G401 (cell line): ENCODE measurements at places on chromosomes 12 and 14.

GRCh38 chr12:52352951-52353350 lies 14.3 kb downstream of the KRT85 start:
- no peak for DNase-seq

GRCh38 chr12:46524778-46525177 lies 152.2 kb upstream of the SLC38A2 start:
- no peak for DNase-seq

GRCh38 chr12:106082216-106083175 lies 56.3 kb downstream of the NUAK1 start:
- no peak for DNase-seq

DNA sequence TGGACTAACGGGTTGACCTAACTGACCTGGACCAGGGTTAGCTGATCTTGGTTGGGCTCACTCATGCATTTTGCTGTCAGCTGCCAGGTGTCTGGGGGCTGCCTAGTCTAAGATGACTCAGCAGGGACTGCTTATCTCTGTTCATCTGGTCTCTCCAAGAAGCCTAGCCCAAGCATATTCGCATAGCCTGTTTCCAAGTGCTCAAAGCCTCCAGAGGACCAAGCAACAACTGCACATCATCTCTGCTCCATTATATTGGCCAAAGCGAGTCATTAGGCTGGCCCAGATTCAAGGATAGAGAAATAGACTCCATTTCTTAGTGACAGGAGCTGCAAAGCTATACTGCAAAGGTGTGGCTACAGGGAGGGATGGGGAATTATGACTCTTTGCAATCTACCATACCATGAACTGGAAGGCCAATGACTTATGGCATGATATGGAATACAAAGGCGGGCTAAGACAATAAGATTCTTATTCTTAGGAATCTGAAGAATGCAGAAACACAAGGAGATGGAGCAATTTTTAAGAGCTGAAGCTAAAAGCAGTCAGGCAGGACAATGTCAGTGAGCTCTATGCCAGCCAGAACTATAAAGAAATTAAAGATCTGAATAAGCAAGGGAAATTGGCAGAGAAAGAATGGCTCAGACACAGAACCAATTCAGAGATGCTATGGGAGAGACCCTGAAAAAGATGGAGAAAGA lies 194.6 kb upstream of the FSCB start:
- DNase-seq = no peak

DNA sequence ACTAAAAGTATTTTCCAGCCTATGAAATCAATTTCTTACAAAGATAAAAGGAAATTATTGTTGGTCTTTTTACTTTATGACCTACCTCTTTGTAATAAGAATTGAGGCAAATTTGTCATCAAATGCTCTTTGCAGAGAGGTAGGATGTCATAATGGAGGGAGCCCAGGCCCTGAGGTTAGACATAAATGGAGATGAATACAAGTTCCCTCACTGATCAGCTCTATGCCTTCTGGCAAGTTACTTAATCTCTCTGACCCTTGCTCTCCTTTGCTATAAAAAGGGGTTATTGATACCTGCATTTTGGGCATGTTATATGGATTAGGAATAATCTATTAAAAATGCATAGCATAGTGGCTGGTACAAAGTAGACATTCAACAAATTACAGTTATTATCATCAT lies 146.9 kb upstream of the KRR1 start:
- DNase-seq = no peak

DNA sequence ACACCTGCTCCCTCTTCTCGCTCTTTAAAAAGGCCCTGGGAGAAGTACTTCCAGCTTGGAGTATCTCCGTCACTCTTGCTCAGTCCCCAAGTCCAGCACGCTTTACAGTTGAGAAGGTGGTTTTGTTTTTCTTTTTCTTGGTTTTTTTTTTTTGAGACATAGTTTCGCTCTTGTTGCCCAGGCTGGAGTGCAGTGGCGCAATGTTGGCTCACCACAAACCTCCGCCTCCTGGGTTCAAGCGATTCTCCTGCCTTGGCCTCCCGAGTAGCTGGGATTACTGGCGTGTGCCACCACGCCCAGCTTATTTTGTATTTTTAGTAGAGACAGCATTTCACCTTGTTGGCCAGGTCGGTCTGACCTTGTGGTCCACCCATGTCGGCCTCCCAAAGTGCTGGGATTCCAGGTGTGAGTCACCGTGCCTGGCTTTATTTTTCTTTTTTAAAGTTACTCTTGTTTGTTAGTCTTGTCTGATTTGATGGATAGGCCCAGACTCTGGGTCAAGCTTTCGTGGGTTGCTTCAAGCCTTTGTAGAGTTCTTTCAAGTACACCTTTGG lies 1.9 kb downstream of the TDRD9 start:
- DNase-seq = no peak

DNA sequence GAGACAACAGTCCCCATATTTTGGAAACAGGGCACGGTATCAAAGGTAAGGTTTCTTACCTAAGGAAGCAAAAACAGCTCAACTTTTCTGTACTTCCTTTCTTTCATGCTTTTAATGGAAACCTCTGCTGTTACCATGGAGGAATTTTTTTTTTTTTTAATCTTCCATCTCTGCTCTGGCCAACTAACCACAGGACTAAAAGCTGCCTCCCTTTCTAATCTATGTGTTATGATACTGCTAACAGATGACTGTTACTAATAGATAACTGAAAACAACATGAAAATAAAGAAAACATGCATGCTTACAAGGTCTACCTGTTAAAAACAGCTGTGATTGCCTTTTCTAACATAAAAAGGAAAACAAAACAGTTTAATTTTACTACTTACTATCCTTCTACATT lies 168.4 kb downstream of the SOX5 start:
- DNase-seq = no peak

DNA sequence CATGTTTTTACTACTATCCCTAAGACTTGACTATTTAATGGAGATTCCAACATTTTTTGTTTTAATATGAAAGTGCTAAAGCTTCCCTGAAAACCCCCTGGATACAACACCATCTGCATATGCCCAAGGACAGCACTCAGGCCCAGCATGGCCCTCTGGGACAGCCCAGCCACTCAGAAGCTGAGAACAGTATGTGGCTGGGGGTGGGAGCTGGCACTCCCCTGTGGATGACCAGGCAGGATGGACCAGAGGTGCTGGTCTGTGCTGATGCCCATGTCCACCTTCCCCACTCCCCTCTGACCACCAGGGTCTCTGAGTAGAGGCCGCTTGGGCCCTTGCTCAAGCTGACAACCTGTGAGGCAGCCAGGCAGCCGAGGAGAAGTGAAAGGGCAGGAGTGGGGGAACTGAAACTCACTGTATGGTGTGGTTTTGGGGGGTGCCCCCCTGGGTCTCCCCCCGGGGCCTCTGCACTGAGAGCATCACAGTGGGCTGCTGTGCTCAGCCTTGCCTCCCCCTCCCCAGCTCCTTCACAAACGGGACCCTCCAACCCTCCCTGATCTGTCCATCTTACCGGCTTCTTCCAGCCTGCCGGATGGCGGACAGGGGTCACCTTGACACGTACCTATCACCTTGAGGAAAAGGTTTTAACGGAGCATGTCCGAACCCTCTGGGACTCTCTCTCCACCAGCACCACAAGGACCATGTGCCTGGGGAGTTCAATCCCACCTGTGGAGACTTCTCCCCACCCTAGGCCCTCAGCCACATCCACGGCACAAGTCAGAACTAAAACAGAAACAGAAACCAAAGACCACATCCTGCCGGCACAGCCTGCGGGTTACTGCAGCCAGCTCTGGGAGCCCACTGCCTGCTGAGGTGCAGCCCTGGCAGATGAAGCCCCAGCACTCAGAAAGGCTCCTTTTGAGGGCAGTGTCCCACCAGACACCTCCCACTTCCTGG lies at the start of gene TMEM229B:
TMEM229B (minus strand) TSS at position 785 of the 957 bp plus-strand sequence. CDS start 14,798 bp downstream, outside the sequence.
- DNase-seq = no peak

DNA sequence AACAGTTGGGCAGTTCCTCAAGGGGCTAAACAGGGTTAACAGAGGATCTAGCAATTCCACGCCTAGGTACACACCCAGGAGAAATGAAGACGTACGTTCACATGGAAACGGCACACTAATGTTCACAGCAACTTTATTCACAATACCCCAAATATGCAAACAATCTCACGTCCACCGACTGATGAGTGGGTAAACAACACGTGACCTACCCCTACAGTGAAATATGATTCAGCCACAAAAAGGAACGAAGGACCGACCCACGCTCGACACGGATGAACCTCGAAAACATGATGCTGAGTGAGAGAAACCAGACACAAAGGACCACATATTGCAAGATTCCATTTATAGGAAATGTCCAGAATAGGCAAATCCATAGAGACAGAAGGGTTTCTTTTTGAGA lies 112.7 kb downstream of the NCOR2 start:
- DNase-seq = no peak

DNA sequence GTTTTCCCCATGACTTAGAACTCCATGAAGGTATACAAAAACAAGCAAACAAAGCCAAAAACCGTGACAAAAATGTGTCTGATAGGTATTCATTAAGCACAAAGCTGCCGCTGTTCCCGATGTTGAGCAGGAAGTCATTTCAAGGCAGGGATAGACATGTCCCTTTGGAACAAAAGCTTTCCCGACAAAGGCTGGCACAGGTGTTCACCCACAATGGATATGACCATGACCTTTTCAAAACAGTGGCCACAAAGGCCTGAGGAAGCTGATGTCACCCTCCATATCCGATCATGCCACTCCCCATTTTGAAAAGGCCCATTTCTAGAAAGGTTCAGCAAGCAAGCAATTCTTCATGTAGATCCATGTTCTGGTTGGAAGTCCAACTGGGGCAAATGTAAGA lies 279.1 kb downstream of the BTG1 start:
- DNase-seq = no peak

DNA sequence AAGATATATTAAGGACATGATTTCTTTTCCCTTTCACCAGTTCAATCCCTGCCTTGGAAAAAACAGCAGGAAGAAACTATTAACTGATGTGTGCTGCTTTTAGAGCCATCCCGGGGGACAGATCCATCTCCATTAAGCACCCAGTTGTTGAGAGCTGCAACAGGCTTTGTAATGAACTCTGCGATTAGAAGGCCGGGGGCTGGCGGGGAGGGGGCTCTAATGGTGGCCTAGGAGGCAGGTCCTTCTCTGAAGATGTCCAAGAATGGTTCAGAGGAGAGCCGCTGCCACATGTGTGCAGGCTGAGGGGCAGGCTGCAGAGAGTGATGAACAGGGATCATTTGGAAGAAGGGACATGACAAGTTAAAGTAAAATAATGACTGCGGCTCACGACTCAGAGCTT lies 67.8 kb downstream of the GALNT8 start:
- DNase-seq = no peak

- no peak for DNase-seq
These were observed 27.9 kb downstream of the HSP90AA1 start for GRCh38 chr14:102058961-102059360.

DNA sequence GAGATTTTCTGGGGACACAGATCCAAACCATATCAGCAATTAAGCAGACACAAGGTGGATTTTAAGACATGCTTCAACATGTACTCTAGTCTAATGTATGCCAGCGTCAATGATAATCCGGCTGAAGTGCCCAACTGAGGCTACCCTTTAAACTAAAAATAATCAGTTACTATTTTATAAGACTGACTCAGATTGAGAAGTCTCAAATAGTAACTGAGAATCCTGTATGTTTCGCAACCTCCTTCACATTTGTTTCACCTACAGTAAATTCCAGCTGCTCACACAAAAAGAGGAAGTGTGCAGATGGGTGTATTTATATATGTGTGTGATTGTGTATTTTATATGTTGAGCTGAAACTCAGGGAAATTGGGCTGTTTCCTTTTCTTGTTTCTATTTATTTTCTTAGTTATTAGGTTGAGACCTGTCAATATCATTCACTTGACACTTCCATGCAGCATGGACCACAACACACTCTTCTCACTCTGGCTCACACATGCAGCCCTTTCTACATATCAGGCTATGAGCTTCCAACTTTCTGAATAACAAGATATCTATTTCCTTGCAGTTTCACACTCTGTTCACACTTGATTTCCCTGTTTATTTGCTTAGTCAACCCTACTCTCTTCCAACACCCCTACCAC lies 1224.9 kb upstream of the TMEM132C start:
- no peak for DNase-seq

GRCh38 chr14:74526854-74527585 lies 33.5 kb downstream of the ISCA2 start:
- DNase-seq = no peak

DNA sequence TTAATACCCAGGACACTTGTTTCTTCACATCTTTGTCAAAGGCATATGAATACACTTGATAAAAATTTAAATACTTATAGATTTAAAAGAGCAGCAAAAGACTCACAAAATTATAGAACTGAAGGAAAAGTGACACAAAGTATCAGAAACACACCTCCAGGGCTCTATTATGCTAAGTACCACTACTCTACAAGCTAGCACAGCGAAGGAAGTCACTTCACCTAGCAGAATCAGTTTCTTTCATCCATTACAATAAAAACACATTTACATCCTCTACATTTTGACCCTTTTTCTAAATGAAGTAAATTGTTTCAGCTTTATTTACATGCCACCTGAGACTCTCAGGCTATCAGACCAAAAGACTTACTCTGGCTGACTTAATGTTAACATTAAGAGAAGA lies 26.6 kb upstream of the PTPRB start:
- DNase-seq = no peak

DNA sequence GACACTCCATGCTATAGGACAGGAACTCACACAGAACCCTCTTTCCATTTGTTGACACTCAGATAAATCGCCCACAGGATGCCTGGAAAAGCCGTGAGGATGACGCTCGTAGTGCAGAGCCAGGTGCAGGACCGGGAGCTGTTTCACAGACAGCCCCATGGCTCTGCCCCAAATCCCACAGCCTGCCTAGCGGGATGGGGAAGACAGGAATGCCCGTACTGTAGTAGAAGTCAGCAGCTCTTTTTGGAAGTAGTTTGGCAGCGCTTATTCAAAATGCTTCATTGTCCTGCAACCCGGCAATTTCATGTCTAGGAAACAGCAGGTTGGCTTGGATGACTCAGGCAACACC lies 41.6 kb downstream of the JAG2 start:
- DNase-seq = no peak

DNA sequence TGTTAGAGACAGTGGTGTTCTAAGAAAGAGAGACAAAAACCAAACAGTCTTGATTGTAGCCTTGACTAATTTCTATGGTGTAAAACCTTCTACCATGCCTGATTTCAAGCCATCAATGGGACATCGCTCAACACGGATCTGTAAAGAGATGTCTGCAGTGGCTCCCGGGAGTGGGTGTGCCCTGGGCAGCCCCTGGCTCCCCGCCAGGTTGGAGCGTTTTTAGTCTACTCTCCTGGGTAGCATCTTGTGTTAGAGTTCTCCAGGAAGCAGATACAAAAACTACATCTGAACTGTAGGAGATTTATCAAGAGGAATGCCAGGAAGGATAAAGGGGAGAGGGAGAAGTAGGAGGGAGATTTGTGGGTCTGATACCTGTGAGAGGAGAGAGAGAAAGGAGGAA lies 1212.9 kb downstream of the BCL11B start:
- DNase-seq = no peak

DNA sequence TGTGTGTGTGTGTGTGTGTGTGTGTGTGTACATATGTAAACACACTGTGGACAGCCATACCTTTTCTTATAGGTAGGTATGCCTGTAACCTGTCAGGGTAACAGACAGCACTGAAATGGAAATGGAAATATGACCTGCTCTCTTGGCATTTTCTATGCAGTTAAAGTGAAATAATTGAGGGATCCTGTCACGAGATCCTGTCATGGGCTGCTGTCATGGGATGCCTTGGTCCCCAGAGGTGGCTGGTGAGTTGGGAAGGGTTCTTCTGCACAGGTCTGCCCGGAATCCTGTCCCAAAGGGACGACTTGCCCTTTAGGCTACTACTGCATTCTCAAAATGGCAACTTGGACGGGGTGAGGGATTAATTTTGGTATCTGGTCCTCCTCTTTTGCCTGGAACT lies 47.3 kb downstream of the ELK3 start:
- no peak for DNase-seq
